ENCODE measurements at places on chromosomes 7 and 10.
A peak's percentile ranks its signal among the peaks of the same experiment; 100 is the strongest.

- DNase-seq, result no peak
These were observed 129.7 kb downstream of the PLCE1 start for GRCh38 chr10:94123258-94123995.

- DNase-seq, result no peak
These were observed 43.9 kb upstream of the GPAM start for GRCh38 chr10:112227331-112227987.

DNA sequence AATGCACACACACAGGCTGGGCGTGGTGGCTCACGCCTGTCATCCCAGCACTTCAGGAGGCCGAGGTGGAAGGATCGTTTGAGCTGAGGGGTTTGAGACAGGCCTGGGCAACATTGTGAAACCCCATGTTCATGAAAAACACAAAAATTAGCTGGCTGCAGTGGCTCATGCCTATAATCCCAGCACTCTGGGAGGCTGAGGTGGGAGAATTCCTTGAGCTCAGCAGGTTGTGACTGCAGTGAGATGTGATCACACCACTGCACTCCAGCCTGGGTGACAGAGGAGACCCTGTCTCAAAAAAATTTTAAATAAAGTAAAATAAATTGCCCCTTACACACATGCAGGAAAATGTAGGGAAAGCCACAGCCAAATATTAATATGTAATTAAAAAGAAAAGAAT, 44.1 kb downstream of the RNF32 start:
- DNase-seq, result no peak

DNA sequence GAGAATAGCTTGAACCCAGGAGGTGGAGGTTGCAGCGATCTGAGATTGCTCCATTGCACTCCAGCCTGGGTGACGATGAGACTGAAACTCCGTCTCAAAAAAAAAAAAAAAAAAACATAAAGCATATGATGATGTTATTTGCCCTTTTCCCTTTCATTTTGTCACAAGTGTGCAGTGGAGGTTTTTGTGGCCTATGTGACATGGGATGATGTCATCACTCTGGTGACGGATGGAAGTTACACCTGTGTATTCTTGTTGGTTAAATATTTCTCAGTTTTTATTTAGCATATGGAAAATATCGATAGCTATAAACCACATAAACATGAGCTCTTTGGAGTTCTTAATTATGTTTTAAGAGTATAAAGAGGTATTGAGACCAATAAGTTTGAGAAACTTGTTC, 71.8 kb upstream of the EMX2 start:
- DNase-seq, result no peak

GRCh38 chr7:105677817-105678573, 96.7 kb upstream of the EFCAB10 start:
- DNase-seq, result no peak

DNA sequence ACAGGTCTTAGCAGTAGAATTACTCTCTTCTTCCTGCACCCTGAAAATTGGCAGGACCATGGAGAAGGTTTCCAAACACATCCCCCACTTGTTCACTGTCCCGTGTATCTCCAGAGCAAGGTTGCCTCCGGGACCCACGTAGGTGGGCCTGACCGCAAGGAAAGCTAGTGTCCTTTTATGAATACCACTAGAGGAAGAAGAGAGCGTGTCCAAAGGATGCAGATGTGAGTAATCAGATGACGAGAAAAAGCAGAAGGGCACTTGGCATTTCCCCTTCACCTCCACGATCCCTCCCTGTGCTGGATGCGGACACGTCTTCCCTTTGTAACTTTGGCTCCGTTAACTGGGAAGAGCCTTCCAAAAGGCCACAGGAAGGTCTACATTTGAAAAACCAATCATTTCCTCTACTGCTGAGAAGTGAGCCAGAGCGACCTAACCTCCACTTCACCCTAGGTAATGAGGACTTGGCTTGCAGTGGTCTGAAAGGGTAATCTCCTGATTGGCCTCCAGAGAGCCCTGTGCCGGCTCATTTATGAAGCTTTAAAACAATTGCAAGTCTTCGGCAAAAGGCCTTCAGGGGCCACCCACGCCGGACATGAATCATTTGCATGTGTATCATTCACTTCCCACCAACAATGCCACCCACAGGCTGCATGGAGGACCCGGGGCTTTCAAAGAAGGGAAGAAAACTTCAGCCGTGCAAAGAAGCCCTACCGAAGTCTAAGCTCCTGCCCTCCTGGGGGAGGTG, 55.4 kb downstream of the LYZL1 start:
- DNase-seq, result no peak

- no peak for DNase-seq
These were observed 4.6 kb upstream of the ADCYAP1R1 start for GRCh38 chr7:31047313-31048146.

DNA sequence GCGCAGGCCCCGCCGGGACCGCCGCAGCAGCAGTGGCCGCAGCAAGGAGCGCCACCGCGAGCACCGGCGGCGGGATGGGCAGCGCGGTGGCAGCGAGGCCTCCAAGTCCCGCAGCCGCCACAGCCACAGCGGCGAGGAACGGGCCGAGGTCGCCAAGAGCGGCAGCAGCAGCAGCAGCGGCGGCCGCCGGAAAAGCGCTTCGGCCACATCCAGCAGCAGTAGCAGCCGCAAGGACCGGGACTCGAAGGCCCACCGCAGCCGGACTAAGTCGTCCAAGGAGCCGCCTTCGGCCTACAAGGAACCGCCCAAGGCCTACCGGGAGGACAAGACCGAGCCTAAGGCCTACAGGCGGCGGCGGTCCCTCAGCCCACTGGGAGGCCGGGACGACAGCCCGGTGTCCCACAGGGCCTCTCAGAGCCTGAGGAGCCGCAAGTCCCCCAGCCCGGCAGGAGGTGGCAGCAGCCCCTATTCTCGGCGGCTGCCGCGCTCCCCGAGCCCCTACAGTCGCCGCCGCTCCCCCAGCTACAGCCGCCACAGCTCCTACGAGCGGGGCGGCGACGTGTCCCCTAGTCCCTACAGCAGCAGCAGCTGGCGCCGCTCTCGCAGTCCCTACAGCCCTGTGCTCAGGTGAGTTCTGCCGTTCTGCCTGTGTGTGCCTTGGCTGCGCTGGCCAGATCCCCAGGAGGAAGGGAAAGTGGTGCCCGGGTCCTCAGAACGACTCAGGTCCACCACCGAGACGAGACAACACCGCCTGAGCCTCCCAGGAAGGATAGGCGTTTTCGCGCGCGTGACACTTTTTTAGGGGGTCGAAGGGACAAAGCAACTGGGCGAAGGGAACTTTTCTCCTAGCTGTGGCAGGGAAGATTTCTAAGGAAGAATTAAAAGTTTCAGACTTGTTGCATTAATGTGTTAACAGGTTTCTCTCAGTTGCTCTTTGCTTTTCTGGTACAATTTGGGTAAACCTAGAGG, 1.5 kb downstream of the CDK13 start:
- DNase-seq, result peak; percentile 60

- no peak for DNase-seq
These were observed 152.1 kb downstream of the ADAM12 start for GRCh38 chr10:126235979-126236851.

All from stimulated activated CD8-positive, alpha-beta memory T cell treated with anti-CD3 and anti-CD28 coated beads, Interleukin-7, amount 100 ng/mL, for 48 hours (primary cell).